Left lobe of liver (tissue), 2 donors: ENCODE measurements at places on chromosomes 4 and X.

GRCh38 chr4:167239627-167240026 lies 5.3 kb upstream of the SPOCK3 start:
- DNase-seq = no peak

- DNase-seq = no peak
These were observed 194.9 kb downstream of the MGST2 start for GRCh38 chr4:139860435-139861024.

- no peak for DNase-seq
These were observed 421.0 kb downstream of the ADAM29 start for GRCh38 chr4:175339100-175339707.

GRCh38 chr4:147799986-147800555 lies 68.2 kb downstream of the ARHGAP10 start:
- no peak for DNase-seq

- no peak for DNase-seq
These were observed 105.8 kb upstream of the RPS6KA3 start for GRCh38 chrX:20372533-20372932.

DNA sequence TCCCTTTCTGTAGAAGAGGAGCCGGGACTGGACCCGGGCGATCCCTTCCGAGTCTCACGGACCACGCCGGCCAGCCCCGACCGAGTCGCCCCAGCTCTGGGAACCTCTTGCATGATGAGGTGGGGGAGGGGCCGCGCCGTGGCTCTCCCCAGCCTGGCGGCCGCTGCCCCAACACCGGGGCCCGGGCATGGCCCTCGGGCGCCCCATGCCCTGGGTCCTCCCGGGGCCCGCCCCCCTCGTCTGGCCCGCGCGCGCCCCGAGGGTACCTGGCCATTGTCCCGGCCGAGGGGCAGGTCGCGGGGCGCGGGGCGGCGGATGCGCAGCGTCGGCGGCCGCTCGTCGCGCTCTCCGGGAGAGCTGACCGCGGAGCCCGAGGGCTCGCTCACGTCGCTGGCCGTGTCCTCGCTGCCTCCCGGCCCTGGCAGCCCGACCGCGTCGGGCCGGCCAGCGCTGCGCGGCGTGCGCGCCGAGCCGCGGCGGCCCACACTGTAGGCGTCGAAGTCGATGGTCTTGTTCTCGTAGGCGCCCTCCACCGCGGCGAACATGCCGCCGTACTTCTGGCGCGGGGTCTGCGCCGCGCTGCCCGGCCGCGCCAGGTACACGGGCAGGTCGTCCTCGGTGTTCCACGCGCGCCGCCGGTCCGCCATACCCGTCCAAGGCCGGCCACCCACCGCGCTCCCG lies 423 bp downstream of the CRMP1 start:
- DNase-seq = no peak

DNA sequence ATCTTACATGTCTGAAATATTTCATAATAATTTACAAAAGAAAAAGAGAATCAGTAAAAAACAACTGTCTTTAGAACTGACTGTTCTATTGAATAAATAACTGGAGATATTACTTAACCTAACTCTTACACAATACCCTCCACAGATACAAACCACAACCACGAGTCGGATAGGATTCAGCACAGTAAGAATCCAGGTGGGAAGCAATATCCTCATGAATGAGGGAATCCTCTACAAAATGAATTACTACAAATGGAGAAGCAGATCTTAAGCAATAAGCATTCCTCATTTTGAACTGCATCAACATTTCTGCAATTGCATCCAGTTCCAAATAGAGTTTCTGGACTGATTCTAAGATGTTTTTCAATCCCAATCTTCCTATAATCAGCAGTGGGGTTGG lies 227.1 kb downstream of the SH2D1A start:
- no peak for DNase-seq

DNA sequence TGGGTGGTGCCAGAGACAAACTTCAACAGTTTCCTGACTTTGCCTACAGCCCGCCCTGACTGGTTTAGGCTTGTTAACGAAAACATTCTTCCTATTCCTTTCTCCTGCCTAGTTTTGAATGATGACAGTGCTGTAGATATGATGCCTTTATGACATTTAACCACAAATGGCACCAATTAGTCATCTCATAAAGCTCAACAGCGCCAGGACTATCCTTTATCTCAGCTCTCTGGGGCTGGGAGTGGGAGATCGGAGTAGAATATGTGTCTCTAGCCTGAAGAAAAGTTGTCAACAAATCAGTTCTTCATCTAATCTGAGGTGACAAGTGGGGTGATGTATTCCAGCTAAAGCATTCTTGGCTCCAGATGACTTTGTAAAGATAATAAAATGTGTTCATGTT lies 64.6 kb upstream of the SH3RF1 start:
- no peak for DNase-seq

DNA sequence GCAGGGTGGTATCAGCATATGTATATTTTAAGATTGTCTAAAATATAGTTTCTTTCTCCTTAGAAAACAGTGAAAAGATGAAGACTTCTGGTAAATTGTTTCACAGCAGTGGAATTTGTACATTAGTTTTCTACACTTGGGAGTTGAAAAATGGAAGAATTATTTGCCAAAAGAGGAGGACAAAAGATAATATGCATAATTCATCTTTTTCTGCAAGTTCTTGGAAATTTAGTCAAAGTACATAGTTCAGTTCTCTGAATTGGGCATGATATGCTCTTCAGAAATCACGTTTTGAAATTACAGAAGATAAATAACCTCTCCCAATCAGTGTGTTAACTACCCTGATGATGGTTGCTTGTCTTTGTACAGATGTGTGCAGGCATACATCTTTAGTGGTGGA lies 47.0 kb downstream of the RBPJ start:
- no peak for DNase-seq

GRCh38 chr4:128461291-128462102 lies 173.9 kb upstream of the PGRMC2 start:
- DNase-seq = no peak

DNA sequence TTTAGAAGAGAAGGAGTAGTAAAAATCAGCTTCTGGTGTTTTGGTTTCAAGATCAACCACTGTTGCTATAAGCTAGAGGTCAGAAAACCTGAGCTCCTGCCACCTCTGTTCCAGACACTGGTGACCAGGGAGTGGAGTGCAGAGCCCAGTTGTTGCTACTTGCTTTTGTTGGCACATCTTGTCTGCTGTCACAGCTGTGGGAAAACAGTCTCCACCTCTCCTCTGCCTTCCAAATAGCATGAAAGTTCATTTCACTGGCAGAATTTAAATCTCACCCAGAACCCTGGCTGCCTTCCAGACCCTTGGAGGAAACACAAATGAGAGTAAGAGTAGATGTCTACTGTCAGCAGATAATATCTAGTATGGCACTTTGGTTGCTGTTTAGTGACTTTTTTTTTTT lies 297.5 kb upstream of the KLF3 start:
- peak; percentile 69 for DNase-seq

DNA sequence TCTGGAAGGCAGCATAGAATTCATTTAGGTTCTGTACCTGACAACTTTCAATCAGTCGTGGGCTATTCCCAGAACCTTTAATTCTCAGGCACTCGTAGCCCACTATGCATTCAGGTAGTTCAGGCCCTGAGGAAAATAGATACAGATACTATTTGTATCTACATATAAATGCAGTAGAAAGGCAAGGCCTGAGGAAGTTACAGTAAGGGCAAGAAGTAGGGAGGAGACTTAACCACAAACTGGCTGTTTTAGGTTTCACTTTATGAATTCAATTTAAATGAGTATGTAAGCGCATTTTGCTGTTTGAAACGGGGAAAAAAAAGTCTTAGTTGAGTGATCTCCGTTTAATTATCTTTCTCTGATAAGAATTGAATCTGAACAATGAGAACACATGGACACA lies 529.4 kb upstream of the ATOH1 start:
- no peak for DNase-seq

DNA sequence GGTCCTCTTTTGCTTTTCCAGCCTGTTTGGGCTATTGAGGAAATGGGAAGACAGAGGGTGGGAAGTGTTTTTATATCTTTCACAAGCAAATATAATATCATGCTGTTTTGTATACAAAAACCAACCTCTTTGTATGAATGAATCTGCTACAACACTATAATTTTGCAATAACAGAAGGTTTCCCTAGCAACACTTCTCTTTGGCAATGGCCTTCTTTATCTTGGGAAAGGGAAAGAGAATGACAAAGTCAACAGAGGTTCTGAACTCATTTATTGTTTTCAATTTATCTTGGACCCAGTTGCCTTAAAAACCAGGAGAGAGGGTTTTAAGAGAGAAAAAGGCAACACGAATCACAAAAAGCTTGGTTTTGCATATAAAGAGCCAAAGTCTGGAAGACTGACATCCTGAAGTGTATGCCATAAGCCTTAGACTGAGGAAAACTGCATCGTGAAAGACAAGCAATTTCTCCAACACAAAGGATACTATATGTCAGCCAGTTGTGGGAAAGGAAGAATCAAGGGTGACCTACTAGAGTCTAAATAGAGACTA lies 121.8 kb upstream of the FAM241A start:
- no peak for DNase-seq

GRCh38 chrX:138847930-138848329 lies 136.4 kb upstream of the FGF13 start:
- DNase-seq = no peak

DNA sequence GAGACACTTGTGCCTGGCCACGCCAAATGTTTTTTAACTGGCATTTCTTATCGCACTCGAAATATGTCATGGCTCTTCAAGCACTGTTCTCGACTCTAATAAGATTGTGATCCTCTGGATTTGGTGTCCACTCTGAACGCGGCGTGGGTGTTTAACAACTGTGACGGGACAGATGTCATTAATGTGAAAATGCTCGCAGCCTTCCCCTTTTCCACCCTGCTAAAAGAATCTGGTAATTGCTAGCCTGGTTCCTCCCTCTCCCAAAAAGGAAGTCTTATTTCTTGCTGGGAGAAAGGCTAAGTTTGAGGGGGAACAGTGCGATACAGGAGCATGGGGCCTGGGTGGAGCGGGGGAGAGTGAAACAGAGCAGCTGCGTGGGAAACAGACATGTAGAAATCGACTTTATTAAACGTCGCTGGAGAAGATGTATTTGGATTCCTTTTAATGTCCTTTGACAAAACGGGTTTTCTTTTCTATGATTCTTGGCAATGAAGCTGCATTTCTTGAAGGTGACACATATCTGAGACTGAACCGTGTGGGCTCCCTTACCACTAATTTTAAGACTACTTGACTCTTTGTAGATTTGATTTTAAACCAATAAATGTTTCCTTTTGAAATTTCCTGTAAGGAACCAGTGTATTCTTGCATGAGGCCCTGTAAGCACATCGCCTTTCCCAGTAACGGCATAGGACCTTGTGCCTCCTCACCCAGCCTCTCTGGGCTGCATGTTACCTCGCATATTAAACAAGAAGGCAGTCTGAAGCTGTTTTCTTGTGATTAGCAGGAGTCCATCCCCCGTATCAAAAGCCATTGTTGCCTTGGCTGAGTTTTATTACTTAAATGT lies 17.8 kb downstream of the TBC1D1 start:
- DNase-seq = no peak

DNA sequence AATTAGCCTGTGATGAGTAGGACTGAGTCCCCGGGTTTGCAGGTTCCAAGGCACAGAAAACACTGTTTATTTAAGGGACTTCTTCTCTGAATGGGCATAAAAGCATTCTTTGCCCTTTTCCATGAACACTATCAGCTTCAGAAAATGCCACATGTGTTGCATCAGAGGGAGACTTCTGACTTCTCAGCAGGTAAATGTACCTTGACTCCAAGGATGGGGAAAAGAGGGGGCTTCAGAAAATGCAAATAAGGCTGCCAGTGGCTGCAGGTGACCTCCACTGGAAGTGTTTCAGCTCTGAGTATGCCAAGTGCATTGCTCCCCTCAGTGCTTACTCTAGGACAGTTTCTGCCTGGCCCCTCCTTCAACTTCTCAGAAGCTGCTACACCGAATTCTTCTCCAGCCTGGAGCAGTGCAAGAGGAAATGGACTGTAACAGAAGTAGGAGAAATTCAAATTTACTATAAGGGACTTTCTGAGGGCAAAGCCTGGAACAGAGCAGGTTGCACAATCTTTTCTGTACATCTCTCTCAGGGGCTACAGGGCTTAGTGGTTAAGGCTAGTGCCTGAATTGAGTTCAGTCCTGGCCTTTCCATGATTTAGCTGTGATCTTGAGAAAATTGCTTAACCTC lies 233.2 kb downstream of the PTTG2 start:
- DNase-seq = no peak

- peak; percentile 47 for DNase-seq
These were observed 57.1 kb upstream of the PJA1 start for GRCh38 chrX:69222103-69223090.

GRCh38 chr4:84697615-84698201 lies 114.8 kb downstream of the CDS1 start:
- no peak for DNase-seq

GRCh38 chr4:80219301-80220025 lies 22.2 kb downstream of the PRDM8 start:
- DNase-seq = no peak

DNA sequence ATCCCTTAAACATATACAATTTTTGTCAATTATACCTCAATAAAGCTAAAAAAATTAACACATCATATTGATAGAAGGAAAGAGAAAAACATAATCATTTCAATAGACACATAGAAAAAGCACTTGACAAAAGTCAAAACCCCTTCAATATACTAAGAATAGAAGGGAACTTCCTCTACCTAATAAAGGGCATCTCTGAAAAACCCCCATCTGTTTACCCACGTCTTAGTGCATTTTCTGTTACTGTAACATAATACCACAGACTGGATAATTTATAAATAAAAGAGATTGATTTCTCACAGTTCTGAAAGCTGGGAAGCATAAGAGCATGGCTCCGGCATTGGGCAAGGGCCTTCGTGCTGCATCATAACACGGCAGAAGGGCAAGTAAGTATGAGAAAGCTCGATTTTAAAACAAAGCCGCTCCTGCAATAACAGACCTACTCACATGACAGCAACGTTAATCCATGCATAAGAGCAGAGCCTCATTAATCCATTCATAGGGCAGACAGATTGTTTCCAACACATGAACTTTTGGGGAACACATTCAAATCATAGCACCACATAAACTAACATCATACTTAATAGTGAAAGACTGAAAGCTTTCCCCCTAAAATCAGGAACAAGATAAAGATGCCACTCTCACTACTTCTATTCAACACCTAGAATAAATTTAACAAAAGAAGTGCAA lies 15.7 kb downstream of the STEEP1 start:
- DNase-seq = no peak

- DNase-seq = no peak
These were observed 73.4 kb upstream of the PPP2R3B start for GRCh38 chrX:460116-460515.

DNA sequence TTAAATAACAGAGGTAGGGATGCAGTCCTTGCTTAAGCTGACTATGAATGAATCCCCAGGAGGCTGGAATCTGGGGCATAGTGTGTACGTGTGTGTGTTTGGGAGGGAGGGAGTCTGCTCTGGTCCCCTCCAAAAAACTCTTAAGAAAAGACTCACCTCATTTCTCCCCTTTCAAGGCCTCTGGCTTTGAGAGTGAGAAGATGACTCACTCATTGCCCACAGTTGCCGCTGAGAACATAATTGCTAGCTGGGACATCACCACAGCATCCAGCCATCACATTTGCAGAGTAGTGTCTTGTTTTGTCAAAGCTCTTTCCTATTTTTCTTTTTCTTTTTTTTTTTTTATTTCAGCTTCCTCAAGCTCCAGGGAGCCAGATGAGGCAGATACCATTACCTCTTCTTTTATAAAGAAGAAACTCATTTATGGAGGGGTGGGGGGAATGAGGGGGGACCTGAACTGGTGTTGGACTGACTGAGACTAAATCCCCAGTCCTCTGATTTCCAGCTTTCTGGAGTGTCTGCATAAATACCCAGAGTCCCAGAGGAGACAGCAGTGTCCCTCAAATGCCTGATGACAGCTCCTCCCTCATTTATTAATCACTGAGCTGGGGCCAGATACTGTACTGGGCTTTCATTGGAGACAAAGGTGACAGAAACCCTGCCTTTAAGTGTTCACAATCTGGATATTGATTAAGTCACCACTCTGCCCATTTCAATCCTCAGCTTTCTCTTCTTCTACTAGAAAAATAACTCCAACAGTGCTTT lies 61.9 kb upstream of the LAS1L start:
- no peak for DNase-seq
